Stimulated activated naive CD4-positive, alpha-beta T cell treated with Interleukin-2 at 50 U/mL for 16 hours (primary cell): ENCODE measurements at places on chromosomes 6 and 20.

GRCh38 chr20:56350842-56351241 is 7.9 kb upstream of the FAM210B start:
- no peak for DNase-seq

GRCh38 chr6:38982470-38982869 is 66.1 kb upstream of the GLP1R start:
- DNase-seq: no peak

DNA sequence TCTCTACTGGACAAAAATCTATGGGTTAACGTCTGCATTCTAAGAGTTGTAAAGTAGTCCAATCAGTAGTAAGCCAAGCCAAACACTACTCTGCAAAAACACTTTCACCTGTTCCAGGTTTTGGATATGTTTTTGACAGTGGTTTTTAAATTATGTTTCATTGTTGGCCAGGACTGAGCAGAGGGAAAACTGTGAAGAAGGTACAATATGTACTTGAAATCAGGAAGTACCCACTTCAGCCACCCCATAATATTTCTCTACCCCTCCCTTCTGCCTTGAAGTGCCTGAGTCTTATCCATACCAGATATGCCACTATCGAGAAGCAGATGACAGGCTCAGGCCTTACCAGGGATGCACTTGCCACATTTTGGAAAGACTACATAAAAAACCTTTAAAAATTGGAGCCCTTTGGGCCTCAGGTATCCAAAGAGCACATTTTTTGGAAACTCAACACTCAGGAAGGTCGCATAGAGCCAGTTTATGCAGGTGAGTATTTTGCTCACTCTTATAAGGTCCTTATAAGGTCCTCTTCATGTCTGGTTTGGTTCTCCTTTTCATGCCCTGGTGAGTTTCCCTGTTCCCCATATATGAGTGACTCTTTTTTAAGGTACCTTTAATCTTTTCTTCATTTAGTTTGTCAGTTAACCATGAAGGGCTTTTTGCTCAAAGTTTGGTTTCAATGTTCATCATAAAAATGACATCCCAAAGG is 859.3 kb upstream of the FLRT3 start:
- DNase-seq: no peak

- DNase-seq: no peak
Observed at GRCh38 chr6:10557913-10558312, 36.8 kb downstream of the GCNT2 start.

- DNase-seq: no peak
Observed at GRCh38 chr6:144439016-144439415, 153.9 kb downstream of the UTRN start.

- no peak for DNase-seq
Observed at GRCh38 chr6:13243033-13243432, 85.3 kb downstream of the TBC1D7 start.

DNA sequence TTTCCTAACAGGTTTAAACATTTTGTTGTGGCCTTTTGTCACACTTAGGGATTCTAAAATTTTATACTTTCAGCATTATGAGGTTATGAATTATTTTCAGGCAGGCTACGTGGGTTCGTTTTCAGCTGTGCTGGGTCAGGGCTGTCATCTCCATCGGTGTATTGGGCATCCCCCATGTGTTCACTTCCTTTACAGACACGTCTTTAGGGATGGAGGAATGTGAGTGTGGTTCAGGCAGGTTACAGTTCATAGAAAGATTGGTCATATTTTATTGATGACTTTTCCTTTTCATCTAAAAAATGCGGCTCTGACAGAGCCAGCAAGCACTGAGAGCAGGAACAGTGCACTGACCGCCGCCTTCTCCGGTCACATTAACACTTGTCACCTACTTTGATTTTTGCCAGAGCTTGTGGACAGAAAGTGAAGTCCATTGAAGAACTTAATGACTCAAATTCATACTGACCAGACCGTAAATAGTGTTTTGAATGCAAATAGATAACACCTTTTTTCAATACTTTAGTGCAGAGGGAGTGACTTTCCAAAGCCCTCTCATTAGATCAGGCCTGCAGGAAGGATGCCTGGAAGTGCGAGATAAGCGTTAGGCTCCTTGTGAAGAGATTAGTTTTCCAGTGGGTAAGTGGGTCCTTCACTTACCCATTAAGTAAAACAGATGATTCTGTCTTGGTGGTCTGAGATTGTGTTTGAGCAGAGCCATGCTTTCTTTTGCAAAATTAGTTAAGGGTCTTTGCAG is 113.1 kb downstream of the TIAM2 start:
- DNase-seq: no peak

GRCh38 chr20:48002517-48002970 is 217.3 kb upstream of the SULF2 start:
- DNase-seq: no peak

- no peak for DNase-seq
Observed at GRCh38 chr20:59413326-59413865, 113.0 kb downstream of the EDN3 start.

DNA sequence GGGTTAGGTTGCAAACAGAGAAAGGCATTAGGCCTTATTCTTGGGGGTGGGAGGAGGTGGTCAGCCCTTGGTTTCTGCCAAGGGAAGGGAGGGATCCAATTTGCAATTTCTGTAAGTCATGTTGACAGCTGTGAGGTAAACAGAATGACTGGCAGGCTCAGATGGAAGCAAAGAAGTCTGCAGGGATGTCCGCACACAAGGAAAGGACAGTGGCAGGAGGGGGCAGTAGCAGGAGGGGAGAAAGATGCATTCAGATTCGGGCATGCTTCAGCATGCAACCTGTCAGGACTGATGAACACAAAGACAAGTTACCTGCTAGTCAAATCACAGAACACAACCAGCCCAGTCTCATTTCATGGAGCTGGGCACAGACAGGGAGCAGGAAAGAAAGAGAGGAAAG is 217.9 kb upstream of the FOXA2 start:
- DNase-seq: no peak

DNA sequence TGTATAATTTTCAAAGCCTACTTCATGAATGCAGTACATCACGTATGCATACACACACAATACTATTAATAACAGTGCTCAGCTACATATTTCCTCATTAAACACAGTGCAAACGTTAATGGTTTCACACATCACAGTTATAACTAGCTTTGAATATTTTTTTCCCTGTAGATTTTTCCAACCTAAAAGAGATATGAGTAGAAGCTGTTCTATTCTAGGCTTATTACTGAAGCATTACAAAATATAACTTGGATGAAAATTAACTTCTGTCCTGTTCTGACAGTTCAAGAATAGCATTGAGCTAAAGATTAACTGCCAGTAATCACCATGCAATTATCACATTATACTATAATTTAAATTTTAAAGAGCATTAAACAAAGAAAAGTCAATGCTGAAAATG is 6.2 kb downstream of the LMBRD1 start:
- DNase-seq: no peak

DNA sequence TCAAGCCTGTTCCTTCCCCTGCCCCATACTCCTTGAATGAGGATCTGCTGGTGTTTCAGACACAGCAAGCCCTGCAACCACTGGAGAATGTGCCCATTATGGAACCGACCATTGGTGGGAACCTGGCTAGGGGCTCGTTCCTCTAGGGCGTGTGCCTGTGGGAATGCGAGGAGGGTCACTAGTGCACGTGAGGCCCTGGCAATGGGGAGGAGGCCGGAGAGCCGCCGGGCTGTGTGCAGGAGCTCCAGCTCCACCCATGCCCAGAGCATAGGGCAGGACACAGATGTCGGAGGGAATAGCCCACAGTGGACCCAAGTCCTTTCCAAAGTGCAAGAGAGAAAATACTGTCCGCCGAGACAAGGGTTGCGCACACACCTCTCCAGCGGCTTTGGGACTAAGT is 99.3 kb downstream of the ERMARD start:
- DNase-seq: no peak

DNA sequence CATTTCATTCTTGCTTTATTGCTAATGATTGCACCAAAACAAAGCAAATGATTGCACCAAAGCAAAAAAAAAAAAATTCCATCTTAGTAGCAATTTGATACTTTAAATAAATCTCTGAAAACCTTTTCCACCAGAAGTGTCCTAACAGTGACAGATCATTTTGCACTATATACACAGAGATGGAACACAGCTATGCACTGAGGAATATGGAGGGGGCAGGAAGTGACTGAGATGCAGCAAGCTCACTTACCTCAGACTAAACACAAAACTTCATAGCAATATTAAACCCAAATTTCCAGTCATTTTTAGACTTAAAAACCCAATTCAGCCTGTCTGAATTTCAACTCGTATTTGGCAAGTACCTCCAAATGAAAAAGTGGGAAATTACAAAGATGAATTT is 41.2 kb downstream of the HIVEP2 start:
- no peak for DNase-seq

DNA sequence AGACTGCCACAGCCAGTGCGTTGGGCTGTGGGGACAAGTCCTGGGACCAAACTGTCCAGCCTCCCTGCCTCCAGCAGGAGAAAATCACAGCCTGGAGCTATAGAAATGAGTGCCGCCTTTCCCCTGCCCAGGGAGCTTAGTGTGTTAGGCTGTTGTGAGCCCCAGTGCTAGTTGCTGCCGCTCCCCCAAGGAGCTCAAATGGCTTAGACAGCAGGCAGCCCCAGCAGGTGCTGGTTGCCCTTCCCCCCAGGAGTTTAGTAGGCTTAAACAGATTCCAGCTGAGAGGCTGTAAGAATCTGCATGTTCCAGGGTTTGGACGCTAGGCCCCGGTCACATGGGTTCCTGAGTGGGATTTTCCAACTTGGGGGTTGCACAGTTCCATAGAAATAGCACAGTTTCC is 27.2 kb upstream of the HMGN3 start:
- no peak for DNase-seq

DNA sequence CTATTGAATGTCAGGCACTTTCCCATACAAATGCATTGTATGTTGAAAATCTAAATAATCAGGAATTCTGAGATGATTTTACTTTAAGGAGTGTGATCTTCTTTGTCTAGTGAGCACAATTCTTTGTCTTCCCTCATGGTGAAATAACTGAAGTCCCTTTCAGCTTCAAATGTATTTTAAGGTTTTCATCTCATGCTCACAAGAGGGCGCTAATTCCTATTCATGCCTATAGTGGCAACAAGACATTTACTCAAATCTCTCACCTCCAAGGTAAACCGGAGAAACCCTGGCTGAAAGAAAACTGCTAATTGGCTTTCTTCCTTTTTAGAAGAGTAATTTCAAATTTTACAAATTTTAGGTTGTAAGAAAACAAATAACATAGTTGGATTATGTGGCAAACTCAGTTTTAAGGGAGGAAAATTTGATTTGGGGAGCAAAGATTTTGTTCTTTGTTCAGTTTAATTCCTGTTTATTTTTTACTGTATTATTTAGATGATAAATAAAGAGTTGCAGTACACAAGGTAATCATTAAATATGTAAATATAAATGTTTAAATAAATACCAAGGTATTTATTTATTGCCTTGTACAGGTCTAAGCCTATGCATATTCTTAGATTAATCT is 69.1 kb downstream of the SLC35F1 start:
- no peak for DNase-seq

GRCh38 chr6:111417181-111417585 is 65.8 kb downstream of the REV3L start:
- DNase-seq: no peak

- no peak for DNase-seq
Observed at GRCh38 chr20:853406-853996, 20.0 kb downstream of the FAM110A start.

DNA sequence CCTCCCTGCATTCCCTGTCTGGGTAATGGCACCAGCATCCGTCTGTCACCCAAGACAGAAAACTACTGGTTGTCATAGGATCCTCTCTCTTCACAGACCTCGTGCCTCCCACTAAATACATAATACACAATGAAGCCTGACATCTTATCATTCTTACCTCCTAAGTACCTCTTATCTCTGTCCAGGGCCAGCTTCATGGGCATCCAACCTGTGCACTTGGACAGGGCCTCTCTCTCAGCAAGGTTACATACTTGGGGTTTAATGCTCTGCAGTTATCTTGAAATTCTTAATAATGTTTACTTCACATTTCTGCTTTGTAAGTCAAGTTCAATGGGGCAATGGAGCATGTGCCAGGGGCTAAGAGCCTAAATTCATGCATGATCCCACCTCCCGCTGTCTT is 30.8 kb upstream of the KLHL31 start:
- DNase-seq: no peak

DNA sequence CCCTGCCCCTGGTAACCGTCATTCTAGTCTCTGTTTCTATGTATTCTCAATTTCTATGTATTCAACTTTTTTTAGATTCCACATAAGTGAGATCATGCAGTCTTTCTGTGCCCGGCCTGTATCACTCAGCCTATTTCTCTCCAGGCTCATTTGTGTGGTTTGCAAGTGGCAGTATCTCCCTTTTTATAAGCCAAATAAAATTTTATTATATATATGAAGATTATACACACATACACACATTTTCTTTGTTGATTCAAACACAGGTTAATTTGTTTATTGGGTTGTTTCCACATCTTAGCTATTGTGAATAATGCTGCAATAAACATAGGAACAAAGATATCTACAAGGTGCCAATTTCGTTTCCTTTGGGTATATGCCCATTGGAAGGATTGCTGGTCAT is 571.7 kb downstream of the DHX35 start:
- DNase-seq: no peak

DNA sequence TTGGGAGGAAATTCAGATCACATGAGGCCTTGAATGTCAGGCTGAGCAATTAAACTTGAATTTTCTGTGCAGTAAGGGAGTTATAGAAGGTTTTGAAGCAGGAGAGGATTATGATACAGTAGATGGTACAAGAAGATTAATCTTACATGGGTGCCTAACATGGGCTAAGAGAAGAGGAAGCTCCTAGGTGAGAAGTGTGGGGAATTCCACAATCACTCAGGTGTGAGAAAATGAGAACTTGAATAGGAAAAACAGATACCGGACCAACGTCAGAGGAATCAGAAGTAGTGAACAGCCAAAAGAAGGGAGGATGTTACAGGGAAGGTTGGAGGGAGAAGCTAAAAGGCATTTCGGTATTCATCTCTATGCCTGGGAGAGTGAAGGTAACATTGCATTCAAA is 250.7 kb upstream of the SLC35B3 start:
- DNase-seq: no peak

GRCh38 chr20:25563876-25564275 is 21.5 kb downstream of the NINL start:
- no peak for DNase-seq

GRCh38 chr20:48823960-48824498 is 3.8 kb downstream of the PREX1 start:
- DNase-seq: peak; percentile 71

- no peak for DNase-seq
Observed at GRCh38 chr6:89970609-89971337, 76.5 kb downstream of the GJA10 start.

- no peak for DNase-seq
Observed at GRCh38 chr6:68128211-68128610, 506.9 kb upstream of the ADGRB3 start.

- no peak for DNase-seq
Observed at GRCh38 chr6:3294921-3295871, 36.4 kb downstream of the PSMG4 start.

GRCh38 chr6:43334466-43335095 is 26.0 kb upstream of the CRIP3 start:
- no peak for DNase-seq

- DNase-seq: no peak
Observed at GRCh38 chr6:110255211-110255750, 75.1 kb downstream of the CDC40 start.

GRCh38 chr6:79048611-79049010 is 29.4 kb downstream of the PHIP start:
- no peak for DNase-seq

GRCh38 chr6:41013466-41014153 is 25.4 kb downstream of the UNC5CL start:
- no peak for DNase-seq

- DNase-seq: peak; percentile 33
Observed at GRCh38 chr20:35768731-35769664, 2.8 kb upstream of the PHF20 start.
